ENCODE measurements at places on chromosomes 12 and 14.
A peak's percentile ranks its signal among the peaks of the same experiment; 100 is the strongest.

DNA sequence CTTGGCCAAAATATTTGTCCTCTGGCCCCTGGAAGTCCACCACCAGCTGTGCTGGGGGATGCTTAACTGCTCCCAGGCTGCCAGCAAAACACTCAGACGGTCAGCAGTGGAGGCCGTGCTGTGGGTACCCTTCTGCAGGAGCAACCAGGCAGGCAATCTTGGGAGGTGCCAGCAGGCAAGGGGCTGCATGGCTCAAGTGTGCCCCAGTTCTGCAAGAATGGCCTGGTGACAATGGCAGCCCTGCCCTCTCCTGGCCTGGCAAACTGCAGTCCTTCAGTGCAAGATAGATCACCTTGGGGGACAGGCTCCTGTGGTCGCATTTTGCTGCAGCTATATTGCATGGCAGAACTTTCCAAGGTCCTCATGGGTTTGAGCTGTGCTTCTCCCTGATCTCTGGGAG lies 728.3 kb downstream of the TMTC2 start:
- no peak for DNase-seq

GRCh38 chr14:86935241-86935885 lies 1057.6 kb downstream of the GALC start:
- no peak for DNase-seq

DNA sequence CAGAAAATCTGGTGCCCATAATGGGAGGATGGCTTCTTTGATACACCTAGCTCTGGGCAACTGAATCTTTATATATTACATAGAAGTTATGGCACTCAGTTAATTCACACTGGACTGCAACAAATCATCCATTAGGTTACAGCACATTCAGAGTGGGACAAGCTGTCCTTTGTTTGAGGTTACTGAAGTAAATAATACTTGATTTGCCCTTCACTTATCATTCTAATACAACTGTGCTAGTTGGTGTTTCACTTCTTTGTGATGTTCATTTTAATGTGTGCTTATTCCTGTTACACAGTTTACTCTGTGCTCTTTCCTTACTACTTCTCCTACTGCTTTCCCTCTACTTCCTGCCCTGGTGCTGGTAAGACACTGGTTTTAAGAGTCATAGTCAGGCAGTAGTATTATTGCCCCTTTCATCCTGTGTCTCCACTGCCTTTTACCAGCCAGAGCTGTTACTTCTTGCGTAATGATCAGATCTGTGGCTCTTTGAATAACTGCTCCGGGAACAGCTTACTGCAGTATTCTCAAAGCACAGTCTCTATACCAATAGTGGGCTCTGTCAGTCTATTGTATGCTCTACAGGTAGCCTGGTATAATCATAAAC lies 36.4 kb upstream of the GXYLT1 start:
- no peak for DNase-seq

GRCh38 chr14:50797250-50798047 lies 33.5 kb downstream of the NIN start:
- no peak for DNase-seq

DNA sequence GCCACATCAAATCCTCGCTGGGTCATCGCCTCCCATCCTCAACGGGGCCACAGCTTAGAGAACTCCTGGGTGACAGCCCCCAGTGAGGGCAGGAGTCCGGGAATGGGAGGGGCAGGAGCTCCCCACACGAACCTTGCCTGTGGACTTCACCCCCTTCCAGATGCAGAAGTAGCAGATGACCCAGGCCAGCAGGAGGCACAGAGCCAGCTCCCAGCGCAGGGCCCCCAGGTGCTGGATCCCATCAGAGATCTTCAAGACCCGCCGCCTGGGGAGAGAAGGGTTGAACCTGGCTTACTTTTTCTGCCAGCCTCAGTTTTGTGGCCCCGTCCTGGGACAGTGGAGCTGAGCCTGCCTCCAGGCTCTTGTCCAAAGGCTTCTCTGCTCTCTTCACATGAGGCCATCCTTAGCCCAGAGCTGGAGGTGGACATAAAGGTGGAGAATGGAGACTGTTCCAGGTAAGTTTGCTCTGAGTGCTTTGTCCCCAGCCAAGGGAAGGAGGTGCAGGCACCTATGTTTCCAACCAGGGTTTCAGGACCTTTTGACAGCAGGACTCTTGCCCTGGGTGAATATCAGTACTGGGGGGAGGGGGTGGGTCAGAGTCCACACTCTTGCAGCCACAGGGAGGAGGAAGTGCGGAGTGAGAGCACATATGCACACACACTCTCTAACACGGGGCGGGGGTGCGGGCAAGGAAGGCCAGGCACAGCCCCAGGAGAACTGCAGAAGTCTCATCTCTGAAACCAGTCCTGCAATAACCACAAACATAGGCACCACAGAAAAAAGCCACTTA lies 23.3 kb upstream of the SLC6A12 start:
- DNase-seq: no peak

GRCh38 chr12:44775901-44776300 lies 100.2 kb downstream of the NELL2 start:
- no peak for DNase-seq

GRCh38 chr12:23099604-23100003 lies 474.6 kb downstream of the ETNK1 start:
- no peak for DNase-seq

- DNase-seq: no peak
Measured at GRCh38 chr12:87382959-87383566, 646.1 kb downstream of the C12orf50 start.

DNA sequence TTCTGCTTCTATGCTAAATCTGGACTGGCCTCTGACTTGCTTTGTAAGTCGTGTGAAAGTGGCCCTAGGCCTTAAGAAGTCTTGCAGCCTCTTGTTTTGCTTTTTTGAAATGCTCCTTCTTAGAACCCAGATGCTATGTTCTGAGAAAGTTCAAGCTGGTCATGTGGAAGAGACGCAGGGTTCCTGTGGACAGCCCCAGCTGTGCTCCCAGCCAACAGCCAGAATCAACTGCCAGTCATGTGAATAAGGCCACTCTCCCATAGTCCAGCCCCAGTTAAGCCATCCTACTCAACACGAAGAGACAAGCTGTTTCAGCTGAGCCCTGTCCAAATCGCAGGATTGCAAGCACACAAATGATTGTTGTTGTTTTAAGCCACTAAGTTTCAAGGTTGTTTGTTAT lies 37.3 kb upstream of the TBPL2 start:
- DNase-seq: no peak

GRCh38 chr14:65070471-65070976 lies 31.8 kb downstream of the MAX start:
- no peak for DNase-seq

DNA sequence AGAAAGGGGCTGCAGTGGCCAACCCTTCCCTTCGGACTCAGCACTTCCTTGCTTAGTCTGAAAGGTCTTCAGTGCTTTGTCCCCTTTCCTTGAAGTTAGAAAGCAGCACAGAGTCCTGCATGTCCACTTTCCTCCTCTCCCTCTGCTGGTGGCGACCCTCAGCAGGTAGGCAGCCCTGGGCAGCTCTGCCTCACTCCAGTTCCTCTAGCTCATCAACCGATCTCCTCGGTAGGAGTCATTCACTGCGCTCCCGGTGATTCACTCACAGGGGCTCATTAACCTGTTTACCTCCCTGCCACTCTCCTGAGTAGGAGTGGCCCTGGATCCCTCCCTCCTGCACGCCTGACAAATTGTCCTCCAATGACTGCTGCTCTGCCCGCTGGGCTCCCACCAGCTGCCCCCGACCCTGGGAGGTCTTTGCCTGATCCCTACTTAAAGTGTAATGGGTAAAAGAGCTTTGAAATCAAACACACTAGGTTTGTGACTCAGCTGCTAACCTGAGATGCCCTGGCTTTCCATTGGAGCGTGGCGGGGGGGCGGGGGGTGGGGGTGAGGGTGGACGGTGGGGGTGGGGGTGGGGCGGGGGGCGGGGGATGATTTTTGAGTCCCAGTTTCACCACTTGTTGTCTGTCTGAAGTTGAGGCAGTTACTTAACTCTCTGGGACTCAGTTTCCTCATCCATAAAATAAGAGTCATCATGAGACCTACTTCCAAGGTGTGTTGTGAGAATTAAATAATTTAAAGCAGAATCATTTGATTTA lies 4.2 kb downstream of the SCNN1A start:
- DNase-seq: peak; percentile 87

- DNase-seq: no peak
Measured at GRCh38 chr14:36942522-36943245, 229.7 kb downstream of the SLC25A21 start.

DNA sequence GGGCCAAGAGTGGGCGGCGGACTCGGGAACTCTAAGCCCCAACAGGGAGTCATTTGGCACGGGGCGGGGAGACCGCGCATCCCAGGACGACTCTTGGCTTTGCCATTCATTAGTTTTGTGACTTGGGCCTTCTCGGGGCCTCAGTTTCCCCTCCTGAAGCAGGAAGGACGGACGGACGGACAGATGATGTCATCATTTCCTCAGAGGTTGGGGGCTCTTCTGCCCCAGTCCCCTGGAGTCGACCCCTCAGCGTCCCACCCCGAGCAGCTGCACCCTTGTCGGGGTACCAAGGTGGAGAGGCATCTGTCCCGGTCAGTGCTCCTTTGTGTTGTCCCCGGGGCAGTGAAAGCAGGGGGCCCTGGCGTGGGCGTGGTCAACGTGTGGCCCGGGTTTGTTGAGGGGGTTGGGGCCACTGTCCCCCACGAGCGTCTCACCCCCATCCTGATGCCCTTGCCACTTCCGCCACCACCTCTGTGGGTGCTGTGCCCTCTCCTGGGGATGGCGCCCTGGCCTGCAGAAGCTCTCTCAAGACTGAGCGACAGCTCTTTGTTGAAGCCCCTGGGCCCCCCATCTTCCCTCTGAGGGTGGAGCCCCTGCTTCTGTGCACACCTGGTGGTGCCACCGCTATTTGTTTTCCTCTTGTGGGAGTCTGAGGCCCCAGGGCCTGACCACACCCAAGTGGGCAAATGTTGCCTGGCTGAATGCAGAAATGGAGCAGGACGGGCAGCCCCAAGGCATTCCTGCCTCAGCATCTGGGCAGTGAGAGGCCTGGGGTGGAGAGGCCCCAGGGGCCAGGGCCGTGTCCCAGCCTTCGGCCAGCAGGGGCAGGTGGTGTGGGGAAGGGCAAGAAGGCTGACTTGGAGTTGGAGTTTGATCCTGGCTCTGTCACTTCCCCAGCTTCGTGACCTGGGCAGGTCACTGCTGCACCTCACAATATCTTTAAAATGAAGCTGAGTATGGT lies 896 bp downstream of the HHIPL1 start:
- no peak for DNase-seq

- DNase-seq: no peak
Measured at GRCh38 chr12:23929906-23930305, 19.6 kb downstream of the SOX5 start.

- DNase-seq: no peak
Measured at GRCh38 chr12:104486943-104487819, 30.4 kb downstream of the CHST11 start.

DNA sequence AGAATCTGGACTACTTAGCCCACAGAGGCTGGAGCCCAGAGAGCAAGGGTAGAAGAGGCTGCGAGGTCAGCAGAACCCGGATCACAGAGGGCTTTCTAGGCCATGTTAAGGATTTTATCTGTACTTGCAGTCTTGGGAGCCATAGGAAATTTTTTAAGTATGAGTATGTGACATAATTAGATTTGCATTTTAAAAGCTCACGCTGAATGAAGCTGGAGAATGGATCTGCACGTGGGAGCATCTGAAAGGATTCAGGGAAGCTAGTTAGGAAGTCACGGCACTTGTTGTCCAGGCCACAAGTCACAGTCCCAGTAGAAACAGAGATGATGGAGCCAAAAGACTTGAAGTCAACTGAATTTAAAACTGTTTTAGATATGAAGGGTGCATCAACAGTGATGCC lies 14.1 kb downstream of the CORO1C start:
- DNase-seq: no peak

GRCh38 chr14:90345239-90345557 lies 13.5 kb upstream of the NRDE2 start:
- DNase-seq: no peak

- DNase-seq: no peak
Measured at GRCh38 chr14:50344876-50345563, 32.9 kb downstream of the DMAC2L start.

DNA sequence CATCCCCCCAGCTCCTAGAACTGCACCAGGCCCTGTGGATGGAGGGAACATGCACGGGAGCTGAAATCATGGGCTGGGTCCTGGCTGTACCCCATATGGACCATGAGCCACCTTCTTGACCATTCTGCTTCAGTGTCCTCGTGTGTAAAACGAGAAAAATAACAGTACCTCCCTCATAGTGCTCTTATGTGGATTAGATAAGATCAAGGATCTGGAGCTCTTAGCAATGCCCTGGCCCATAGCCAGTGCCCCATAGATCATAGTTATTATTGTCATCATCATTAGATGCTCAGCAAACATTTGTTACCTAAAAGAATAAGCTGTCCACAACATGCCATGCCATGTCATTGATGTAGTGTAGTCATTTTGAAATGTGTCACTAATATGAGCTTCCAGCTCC lies 71.3 kb downstream of the SYNE3 start:
- DNase-seq: no peak

- DNase-seq: no peak
Measured at GRCh38 chr12:82533341-82533740, 153.4 kb upstream of the TMTC2 start.

DNA sequence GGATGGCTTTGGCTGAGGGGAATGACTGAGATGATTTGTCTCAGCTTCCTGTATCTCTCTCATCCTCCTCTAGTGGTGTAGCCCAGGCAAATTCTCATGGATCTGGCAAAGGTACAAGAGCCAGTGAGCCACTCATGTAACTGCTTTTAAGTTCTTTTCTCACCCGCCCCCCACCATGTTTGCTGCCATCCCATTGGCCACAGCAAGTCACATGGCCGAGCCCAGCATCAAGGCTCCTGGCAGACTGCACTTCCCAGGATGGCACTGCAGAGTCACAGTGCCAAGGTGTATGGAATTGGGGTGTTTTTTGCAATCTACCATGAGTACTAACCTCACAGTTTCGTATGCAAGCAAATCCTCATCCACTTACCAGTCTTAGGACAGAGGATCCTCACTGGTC lies 50.9 kb downstream of the CHST11 start:
- DNase-seq: no peak

DNA sequence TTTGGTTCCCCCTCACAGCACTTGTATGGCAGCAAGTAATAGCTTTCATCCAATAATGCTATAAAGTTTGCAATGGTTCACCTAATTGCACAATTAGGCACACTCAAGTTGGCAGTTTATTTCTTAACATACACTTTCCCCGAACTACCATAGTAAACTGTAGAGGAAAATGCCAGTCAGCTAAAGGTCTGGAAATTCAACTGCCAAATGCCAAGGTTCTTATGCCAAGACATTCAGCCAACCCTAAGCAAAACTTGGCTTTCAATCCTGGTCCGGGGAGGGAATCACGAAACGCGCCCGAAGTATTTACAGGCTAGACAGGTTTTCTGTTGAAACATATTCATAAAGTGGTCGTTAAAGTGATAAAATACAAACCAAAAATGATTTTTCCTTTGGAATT lies 1512.4 kb upstream of the FLRT2 start:
- no peak for DNase-seq

GRCh38 chr12:24705741-24706358 lies 243.1 kb downstream of the BCAT1 start:
- DNase-seq: no peak

- no peak for DNase-seq
Measured at GRCh38 chr14:75702122-75702521, 41.1 kb downstream of the TTLL5 start.

- peak; percentile 13 for DNase-seq
Measured at GRCh38 chr12:38905480-38906351, at the start of gene CPNE8. Gene CPNE8 (minus strand): TSS chr12:38905591. CDS start chr12:38905534, 57 bp downstream.

GRCh38 chr12:54394281-54394719 lies 9.8 kb upstream of the ZNF385A start:
- no peak for DNase-seq
